Nephron progenitor cell (in vitro differentiated cells): ENCODE measurements at places on chromosomes 7 and 10.

GRCh38 chr7:138338361-138338760, 121.7 kb upstream of the TRIM24 start:
- DNase-seq = no peak

DNA sequence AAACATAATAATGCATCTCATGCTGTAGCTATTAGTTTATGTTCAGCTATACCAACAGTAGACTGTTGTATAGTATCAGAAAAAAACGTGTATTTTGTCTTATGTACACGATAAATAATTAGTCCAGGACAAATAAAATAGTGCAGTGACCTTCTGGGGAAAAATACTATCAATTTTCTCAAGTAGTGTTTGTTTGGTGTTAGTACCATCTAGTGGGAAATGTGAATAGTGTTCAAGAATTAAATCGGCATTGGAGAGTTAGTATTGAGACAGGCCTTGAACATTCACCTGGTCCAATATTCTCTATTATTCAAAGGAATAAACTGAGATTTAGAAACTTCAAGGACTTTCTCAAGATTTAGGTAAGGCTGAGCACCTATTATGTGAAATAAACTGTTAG, 21.7 kb upstream of the OR2A5 start:
- DNase-seq = no peak

DNA sequence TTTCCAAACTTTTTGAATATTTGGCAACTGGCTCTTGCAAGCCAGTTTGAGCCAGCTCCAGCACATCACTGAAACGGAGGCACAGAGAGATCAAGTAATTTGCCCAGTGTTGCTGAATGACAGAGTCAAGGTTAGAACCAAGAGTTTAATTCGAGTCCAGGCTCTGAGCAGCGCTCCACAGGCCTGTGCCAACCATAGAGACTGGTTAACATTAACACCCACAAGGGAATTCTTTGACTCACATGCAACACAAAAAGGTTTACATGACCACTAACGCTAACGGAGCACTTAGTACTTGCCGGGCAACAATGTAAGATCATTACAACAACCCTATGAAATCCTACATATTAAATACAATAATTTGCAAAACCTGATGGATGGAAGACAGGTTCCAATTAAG, 1.5 kb downstream of the RGS10 start:
- no peak for DNase-seq

- DNase-seq = no peak
Measured at GRCh38 chr10:29719281-29719675, 84.5 kb upstream of the SVIL start.

- DNase-seq = no peak
Measured at GRCh38 chr10:94493463-94493862, 52.1 kb upstream of the HELLS start.
